HFFc6 (cell line): ENCODE measurements at places on chromosomes 7 and 10.

DNA sequence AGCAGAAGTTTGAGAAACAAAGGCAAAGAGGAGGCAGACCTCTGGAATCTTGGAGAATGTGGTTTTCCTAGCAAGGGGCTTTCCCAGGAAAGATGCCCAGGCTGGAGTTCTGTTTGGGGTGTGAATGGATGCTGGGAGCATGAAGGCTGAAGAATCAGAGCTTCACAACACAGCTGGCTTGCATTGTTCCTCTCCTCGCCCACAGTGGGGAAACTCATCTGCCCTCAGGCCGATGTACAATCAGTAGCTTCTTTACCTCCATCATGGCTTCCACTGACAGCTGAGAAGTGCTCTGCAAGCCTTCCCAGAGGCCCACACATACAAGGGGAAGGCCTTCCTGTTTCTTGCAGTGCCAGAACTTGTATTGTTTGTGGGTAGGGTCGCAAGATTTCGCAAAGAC is 90.8 kb upstream of the HECTD2 start:
- DNase-seq = no peak

GRCh38 chr7:4873071-4873944 is 10.2 kb downstream of the RADIL start:
- DNase-seq = no peak

GRCh38 chr7:55571511-55572377 is 558 bp downstream of the VOPP1 start:
- DNase-seq = peak; percentile 21

DNA sequence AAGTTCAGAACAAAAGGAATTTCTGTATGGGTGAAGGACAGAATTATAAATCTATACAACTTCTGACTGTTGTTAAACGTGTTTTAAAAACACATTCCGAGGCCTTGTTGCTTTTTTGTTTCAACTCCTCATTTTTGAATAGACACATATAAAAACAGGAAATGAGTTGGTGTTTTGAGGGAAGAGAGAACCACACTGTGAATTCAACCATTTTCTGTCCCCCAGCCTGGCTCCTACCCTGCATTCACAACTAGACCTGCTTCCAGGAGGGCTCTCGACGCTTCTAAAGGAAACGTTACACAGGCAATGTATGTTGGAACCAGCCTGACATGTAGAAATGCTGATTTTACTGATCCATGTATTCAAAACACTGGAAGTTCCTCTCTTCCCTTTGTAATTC is 76.5 kb downstream of the OR13A1 start:
- no peak for DNase-seq

- DNase-seq = no peak
Observed at GRCh38 chr7:92279396-92280031, 33.7 kb downstream of the ANKIB1 start.

DNA sequence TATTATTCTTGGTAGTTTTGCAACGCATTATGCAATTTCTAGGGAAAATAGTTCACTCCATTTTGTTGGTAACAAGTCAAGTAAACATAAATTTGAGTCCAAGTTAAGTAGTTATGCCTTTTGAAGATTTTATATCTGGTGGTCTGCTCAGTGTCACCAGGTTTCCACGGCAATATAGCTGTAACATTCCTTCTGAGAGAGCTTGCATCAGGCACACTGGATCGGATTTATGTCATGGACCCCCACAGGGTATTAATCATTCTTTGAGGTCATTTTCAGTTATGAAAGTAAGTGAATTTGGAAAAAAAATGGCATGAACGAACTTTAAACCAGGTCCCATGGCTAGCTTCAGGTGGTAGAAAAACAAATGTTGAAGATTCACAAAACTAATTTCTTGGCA is 136.3 kb downstream of the POLR1F start:
- no peak for DNase-seq

DNA sequence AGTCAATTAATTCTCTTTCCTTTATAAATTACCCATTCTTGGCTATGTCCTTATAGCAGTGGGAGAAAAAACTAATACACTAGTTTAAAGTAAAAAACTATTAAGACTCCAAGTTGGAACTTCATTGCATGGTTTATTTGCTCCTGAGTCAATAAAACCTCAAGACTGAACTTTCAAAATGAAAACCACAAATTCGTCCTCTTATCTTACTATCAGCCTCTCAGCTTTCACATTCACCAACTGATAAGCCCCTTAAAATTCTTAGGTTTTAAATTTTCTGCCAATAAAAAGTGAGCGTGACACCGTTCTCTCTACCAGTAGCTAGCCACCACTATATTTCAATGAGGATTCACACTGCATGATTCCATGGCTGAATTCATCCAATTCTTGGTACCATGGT is 346.4 kb upstream of the NPSR1 start:
- no peak for DNase-seq

- no peak for DNase-seq
Observed at GRCh38 chr10:70563230-70563629, 39.3 kb downstream of the PRF1 start.

GRCh38 chr7:44769776-44770294 is 21.2 kb downstream of the ZMIZ2 start:
- peak; percentile 30 for DNase-seq

DNA sequence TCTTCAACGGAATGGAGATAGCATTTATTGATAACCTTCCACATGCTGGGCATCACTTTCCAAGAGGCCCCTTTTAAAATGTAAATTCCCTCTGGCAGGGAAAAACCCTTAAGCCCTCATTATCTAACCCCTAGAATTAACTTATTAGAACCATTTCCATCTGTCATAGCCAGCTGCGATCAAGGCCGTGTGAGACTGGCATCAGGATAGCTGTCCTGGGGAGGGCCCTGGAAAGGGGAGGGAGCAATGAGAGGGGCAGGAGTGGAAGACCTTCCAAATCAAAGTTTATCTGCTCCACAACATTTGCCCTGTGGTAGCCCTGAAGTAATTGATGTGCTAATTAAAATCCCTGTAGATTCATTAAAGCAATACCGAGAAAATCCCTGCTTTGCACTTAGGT is 45.0 kb upstream of the JAZF1 start:
- no peak for DNase-seq
